ENCODE measurements at places on chromosomes 6 and 20.

DNA sequence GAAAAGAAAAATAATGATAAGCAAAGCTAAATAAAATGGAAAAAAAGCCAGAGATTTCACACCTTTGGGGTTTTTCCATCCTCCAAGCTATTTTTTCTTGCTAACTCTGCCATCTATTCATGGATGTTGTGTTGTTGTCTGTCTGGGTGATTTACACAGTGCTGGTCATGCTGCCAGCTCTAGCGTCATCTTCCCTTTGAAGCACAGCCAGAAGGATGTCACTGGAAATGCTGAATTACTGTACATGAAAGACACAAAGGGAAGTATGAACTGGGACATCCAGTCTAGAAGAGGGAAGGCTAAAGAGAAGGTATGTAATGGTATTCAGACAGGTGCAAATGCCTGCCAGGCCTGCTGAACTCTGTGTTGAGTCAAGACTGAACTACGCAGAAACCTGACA lies 241.9 kb upstream of the STXBP5 start:
- DNase-seq: no peak

- no peak for DNase-seq
Measured at GRCh38 chr6:8200255-8200654, 97.9 kb upstream of the EEF1E1 start.

- DNase-seq: no peak
Measured at GRCh38 chr6:169427856-169428255, 174.2 kb upstream of the THBS2 start.

- DNase-seq: no peak
Measured at GRCh38 chr6:130679684-130680083, 147.5 kb upstream of the SMLR1 start.

- no peak for DNase-seq
Measured at GRCh38 chr20:32496811-32497533, 88.2 kb downstream of the NOL4L start.

- no peak for DNase-seq
Measured at GRCh38 chr20:13567663-13568062, 71.1 kb downstream of the TASP1 start.

- DNase-seq: no peak
Measured at GRCh38 chr6:42428326-42429041, 23.2 kb downstream of the TRERF1 start.
